Esophagus mucosa (tissue), 1 donor: ENCODE measurements at places on chromosomes 4 and X.
A peak's percentile ranks its signal among the peaks of the same experiment; 100 is the strongest.

DNA sequence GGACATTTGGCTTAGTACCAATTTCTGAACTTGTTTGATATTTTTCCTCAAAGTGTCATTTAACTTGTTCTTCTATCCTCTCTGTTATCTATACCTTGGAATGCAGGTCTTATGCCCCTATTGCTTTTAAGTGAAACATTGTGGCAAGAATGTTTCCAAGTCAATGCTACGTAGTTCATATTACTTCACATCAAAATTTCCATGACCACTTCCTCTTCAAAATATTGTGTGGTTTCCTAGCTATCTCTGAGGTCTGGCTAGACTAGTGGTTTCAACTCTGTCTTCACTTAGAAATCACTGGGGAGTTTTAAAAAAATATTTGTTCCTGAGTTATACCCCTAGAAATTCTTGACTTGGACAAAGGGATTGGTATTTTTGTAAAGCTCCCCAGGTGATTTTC, 20.2 kb upstream of the RASGEF1B start:
- peak; percentile 35 for ATAC-seq

- ATAC-seq, result no peak
These were observed 7.5 kb upstream of the RNF4 start for GRCh38 chr4:2461246-2461960.

- ATAC-seq, result no peak
These were observed 117.6 kb downstream of the STK32B start for GRCh38 chr4:5168891-5169290.

DNA sequence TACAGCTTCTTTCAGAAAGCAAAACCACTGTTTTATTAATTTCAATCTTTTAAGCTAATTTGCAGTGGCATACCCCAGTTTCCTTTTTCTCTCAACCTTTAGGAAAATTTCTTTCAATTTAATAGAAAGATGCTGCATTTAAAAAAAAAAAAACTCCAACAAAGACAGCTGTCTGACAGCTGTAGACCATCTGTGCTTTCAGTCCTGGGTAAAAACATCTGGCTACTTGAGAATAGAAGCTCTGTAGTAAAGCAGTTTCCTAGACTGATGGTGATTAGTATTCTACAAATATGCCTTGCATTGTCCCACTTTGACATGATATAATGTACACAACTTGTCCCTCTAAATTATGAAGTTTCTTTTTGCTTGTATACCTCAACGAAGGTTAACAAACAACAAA, 197.8 kb downstream of the EDA start:
- no peak for ATAC-seq

- peak; percentile 91 for ATAC-seq
These were observed 42.1 kb downstream of the WDFY3 start for GRCh38 chr4:84924434-84924833.

- ATAC-seq, result no peak
These were observed 298.7 kb upstream of the EMCN start for GRCh38 chr4:100816436-100817045.

DNA sequence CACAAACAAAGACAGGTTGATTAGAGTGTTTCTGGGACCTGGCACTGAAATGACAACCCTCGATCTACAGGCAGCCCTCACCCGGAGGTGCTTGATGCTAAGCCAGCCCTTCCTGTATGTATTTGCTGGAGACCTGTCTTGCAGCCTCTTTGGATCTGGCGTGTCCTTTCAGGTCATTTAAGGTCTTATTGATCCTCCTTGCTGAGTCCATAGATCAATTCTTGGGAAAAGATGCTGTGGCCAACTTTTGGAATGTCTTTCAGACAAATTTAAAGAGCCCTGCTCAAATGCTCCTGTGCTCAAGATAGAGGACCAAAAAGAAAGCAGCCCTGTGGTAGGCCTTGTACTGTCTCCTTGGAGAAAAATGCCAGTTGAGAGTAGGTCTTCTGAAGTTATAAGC, 6.8 kb upstream of the SETD7 start:
- ATAC-seq, result no peak

DNA sequence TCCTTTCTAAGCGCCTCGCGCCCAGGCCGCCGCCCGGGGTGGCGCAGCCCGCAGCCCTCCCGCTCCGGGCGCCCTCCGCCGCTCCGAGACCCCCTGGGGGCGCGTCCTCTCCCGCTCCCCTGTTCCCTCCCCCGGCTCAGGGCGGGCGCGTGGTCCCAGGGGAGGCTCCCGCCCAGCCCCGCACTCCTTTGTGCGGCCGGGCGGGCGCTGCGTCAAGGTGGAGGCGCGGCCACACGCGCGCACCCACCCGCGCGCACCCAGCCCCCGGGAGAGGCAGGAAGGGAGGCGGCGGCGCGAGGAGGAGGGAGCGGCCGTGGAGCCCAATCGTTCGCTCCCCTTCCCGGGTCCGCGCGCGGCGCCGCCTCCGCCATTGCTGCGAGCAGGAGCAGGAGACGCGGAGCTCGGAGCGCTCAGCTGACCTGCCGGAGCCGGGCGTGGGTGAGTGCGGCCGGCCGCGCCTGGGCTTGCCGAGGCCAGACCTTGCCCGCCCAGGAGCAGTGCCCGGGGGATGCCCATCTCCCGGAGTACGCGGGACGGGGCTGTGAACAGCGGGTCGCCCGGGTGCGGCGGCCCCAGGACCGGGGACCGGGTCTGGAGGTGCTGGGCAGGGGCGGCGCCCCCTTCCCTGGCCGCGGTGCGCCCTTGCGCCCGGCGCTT, at the start of gene NSG1:
TSS of gene NSG1 (plus strand) at position 367 of the 657 bp plus-strand sequence. CDS start 528 bp downstream, outside the sequence.
- ATAC-seq, result peak; percentile 69

- no peak for ATAC-seq
These were observed 43.7 kb upstream of the SH3KBP1 start for GRCh38 chrX:19931146-19931545.

DNA sequence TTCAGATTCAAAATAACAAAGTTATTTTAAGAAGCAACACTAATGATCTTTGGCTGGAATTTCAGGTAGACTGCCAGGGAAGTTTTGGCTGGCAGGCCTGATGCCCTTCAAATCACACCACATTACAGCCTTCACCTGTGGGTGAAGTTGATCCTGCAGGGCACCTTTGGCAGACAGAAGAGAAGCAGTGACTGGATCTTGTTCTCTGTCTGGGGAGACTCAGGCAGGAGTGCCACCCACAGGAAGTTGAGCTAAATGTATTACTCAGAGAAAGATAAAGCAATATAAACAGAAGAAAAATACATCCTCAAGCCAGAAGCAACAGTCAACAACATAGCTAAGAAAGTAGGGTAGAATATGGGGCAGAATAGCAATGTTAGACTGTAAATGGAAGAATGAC, 12.8 kb upstream of the CFAP299 start:
- no peak for ATAC-seq

DNA sequence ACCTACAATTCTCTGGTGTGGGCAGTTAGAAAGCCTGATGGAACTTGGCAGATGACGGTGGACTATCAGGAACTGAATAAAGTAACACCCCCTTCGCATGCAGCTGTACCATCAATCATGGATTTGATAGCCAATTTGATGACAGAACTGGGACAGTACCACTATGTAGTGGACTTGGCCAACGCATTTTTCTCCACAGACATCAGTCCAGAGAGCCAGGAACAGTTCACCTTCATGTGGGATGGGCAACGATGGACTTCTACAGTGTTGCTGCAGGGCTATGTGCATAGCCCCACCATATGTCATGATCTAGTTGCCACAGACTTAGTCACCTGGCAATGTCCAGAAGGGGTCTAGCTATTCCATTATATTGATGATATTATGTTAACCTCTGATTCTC, 54.5 kb upstream of the CCDC149 start:
- no peak for ATAC-seq

GRCh38 chrX:85309717-85310116, 65.9 kb downstream of the ZNF711 start:
- ATAC-seq, result no peak

GRCh38 chr4:183935355-183936005, 30.4 kb downstream of the STOX2 start:
- no peak for ATAC-seq

GRCh38 chr4:180564026-180564425, 1679.2 kb upstream of the TENM3 start:
- ATAC-seq, result no peak

DNA sequence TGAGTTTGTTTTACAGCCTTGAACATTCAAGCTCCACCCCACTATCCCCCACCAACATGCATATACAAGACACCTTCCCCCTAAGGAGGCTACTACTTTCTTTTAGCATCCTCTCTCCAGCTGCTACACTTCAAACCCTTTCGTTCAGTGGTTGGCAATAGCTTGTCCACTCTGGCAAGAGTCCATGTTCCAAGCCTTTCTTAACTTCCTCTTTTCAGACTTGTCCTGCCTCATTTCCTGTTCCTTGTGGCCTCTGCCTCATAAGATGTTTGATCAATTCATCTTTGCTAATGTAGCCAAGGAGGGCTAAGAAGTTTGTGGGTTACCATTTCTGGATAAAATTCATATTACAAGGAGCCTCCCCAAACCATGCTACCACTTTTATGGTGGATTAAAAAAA, 20.8 kb upstream of the ZCCHC12 start:
- ATAC-seq, result no peak

DNA sequence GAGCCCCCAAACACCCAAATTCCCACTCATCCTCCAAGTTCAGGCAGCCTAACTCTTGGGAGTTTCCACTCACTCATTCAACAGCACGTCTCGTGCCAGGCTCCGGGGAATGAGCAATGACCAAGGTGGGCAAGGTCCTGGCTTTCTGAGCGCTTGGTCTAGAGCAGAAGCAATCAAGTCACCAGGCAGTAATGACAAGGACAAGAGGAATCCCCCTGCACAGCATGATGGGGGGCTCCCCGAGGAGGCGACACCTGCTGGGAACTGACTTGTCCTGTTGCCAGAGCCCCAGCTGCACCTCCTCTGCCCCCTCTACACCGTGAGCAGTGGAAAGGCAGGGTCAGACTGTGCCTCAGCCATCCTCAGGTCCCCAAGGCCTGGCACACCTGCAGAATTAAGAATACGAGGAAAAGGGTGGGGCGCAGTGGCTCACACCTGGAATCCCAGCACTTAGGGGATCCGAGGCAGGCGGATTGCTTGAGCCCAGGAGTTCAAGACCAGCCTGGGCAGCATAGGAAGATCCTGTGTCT, 25.7 kb upstream of the MRFAP1 start:
- ATAC-seq, result no peak

DNA sequence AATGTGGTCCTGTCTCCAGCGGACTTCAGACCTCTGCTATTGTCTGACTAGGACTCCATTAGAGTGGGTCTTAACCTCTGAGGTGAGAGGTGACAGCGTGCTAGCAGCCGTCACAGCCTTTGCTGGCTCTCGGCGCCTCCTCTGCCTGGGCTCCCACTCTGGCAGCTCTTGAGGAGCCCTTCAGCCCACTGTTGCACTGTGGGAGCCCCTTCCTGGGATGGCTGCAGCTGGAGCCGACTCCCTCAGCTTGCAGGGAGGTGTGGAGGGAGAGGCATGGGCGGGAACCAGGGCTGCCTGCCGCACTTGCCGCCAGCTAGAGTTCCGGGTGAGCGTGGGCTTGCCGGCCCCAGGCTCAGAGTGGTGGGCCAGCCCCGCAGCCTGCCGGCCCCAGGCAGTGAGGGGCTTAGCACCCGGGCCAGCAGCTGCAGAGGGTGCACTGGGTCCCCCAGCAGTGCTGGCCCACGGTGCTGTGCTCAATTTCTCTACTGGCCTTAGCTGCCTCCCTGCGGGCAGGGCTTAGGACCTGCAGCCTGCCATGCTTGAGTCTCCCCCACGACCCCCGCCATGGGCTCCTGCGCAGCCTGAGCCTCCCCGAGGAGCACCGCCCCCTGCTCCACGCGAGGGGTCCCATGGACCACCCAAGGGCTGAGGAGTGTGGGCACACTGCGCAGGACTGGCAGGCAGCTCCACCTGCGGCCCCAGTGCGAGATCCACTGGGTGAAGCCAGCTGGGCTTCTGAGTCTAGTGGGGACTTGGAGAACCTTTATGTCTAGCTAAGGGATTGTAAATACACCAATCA, 163.4 kb upstream of the ITM2A start:
- no peak for ATAC-seq

DNA sequence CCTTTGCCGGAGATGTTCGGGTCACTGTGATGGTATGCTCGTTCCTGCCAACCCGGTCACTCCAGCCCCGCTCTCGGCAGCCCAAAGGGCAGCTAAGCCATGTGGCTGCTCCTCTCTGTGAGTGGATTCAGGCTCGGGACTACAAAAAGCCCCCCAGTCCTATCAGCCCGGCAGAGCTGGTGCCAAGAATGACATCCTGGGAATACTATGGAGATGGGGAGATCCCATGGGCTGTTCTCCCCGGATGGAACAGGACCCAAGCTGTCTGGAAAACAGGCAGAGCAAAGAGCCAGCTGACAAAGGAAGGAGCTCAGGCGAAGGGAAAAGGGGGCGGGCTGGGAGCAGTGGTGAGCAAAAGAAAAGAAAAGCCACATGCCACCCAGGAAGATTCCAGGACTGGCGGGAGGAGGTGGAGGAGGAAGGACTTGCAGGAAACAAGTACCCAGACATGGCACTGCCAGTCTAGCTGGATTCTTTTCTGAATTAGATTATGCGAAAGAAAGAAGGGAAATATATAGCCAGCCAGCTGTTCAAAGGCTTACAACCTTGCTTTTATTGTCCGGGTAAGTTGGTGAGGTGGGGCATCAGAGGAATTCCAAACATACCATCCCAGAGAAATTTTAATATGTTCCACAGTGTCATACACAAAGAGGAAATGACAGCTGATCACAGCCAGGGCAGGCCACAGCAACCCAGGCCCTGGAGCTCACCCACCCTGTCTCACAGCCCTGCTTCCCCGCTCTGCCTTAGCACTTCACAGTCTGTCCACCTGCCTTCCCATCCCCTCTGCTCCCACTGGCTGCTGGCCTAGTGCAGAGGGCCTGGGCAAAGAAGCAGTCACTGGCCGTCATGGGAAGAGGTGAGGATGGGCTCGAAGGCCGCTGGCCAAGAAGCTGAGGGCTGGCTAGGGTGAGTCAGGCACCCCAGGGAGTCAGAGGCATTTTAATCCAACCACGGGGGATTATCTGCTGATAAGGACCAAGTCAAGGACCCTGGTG, 3.4 kb downstream of the NDP start:
- ATAC-seq, result no peak

DNA sequence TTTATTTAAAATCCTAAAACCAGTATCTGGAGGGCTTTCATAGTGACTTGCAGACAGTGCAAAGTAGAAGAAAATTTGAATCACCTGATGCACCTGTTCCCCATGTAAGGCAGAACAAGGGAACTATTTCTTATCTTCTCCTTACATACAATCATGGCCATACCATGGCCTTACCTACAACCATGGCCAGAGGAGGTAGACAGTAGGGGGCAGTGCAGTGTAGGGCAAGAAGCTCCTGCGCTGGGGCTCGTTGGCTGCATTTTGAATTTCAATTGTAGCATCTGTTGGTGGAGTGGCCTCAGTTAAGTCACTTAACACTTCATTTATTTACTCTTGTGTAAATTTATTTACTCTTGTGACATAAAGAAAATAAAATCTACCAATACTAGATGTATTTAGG, 33.0 kb downstream of the GALNTL6 start:
- no peak for ATAC-seq

GRCh38 chrX:109134777-109135176, 347.1 kb downstream of the GUCY2F start:
- no peak for ATAC-seq

DNA sequence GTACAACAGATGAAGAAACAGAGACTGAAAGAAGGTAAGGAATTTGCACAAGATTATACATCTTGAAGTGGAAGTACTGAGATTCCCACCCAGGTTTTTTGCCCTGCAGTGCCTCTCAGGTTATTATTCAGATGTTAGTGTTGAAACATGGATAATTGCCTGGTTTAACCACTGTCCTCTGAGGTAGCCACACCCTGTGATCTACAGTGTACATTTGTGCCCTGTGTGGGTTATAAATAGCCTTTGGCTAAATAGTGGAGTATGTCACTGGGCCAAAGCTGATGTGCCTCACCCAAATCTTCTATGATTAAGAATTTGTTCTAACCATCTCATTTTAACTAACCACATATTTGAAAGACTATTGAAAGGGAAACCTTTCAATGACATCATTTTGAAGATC, 5.4 kb upstream of the ASB5 start:
- ATAC-seq, result peak; percentile 57
